ENCODE measurements at places on chromosomes 13 and 19.

- DNase-seq: no peak
Observed at GRCh38 chr19:49356382-49356781, 5.8 kb downstream of the TEAD2 start.

DNA sequence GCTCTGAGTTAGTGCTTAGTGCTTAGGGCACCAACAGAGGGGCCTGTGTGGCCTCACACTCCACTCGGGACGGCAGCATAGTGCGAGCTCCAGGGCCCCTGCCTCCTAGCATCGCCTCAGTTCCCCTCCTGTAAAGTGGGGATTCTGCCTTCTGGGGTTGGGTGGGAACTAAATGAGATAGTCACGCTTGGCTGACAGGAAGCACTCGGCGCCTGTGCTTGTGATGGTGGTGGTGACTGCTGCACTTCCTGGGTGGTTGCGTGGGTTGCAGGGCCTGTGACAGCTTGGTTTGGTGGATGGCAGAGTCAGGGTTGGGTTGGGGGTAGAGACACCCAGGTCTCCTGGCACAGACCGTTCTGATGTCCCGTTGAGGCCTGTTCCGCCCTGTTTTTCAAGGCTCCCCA lies 7.7 kb downstream of the PLEKHF1 start:
- DNase-seq: no peak

GRCh38 chr19:58571575-58571947 lies 1.6 kb downstream of the MZF1 start:
- DNase-seq: no peak

DNA sequence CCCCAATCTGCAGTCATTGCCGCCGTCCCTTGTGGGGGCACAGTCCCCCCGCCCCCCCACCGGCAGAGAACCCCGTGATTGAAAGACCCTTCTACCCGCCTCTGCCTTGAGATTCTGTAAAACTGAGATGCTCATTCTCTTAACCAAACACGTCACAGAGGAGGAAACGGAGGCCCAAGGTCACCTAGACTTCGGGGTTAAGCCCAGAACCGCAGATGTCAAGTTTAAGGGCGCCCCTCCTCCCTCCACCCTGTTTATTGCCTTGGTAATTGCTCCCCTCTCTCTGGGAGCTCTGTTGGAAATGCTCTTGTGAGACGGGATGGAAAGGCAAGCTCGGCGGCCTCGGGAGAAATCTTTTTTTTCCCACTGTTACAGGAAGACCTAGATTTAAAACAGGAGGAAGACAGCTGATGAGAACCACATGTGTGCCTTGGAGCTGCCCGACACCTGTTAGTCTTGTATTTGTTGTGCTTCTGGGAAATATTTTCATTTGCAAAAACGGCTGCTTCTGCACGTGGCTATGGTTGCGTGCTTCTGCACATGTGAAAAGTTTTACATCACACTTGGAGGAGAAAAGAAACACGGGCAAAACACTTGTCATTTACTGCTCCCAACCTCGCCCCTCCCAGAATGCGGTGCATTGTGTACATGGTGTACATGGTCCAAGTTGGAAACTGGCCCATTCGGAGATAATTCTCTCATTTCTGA lies 1.1 kb upstream of the MED26 start:
- no peak for DNase-seq

GRCh38 chr19:51107406-51108065 lies 673 bp downstream of the CTU1 start:
- no peak for DNase-seq

GRCh38 chr13:98072476-98072875 lies 70.4 kb upstream of the FARP1 start:
- DNase-seq: no peak

- DNase-seq: no peak
Observed at GRCh38 chr19:38970664-38971532, 4.6 kb downstream of the FBXO17 start.

Measured in urothelium cell line (cell line).